ENCODE measurements at places on chromosomes 3 and 15. TPM values are rescaled to one million over a fixed set of nuclear protein-coding genes. Genes with fewer than 3 reads are reported as not detected.

DNA sequence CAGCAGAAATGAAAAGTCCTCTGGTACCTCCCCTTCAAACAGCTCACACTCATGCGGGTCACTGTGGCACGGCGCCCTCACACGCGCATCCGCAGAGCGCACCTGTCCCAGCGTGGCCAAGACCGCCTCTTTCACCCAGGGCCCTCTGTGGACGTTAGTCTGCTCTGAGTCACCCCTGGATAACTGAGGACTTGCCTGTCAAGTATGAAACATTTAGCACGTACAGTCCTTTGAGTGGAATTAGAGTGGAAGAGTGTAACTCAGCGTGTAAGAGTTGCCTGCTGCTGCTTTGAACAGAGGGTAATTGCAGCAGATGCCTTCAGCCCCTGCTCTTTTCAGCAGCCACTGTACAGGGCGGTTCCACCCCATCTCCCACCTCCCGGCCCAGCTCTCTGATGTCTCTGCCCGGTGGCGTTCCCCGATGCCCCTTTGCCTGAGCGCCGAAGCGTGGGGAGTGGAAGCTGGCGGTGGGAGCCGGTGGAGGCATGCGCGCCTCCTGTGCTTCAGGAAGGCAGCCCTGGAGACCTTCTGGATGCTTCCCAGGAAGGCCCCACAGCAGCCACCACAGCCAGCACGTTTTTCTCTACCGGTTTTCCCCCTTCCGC, 23.0 kb downstream of the CPN2 start:
- DNase-seq, result no peak

DNA sequence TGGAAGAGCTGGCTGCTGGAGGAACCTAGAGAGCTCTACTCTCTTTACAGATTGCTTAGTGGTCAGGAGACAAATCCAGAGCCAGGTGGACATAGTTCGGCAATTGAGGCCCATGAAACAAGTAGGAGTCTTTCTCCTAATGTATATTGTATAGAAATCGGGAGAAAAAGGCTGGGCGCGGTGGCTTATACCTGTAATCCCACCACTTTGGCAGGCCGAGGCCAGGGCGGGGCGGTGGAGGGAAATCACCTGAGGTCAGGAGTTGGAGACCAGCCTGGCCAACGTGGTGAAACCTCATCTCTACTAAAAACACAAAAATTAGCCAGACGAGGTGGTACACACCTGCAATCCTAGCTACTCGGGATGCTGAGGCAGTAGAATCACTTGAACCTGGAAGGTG, 10.8 kb downstream of the RAD54L2 start:
- no peak for DNase-seq

GRCh38 chr15:63045465-63045840, 2.9 kb downstream of the TPM1 start:
- DNase-seq, result no peak

DNA sequence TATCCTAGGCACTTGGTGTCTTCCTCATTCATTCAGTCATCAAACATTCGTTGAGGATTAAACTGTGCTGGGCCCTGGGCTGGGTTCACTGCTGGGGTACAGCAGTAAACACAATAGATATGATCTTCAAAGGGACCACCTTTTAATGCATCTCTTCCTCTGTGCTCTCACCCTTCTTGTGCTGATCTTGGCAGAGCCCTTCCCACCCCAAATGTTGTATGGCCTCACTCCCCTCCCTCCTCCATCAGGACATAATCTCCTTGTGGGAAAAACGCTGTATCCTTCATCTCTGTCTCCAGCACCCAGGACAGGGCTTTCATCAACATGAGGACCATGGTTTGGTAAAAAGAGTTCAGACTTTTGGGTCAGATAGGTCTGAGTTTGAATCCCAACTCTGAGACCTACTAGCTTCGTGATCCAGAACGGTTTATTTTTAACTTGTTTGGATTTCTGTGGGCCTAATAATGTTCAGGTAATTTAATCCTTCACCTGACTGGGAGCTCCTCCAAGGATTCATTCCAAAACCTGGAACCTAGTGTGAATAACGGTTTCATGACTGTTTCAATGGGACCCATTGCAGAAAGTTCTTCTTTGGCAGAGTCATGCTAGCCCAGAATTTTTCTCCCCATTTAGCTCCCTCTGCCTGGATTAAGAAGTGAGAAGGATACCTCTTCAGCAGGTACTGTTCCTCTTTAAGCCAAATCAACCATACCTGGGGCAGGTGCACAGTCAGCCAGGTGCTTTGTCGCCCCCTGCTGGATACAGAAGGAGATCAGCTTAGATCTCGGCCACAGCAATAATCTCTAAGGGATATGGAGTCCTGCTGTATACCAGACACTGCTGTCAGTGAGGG, 5.2 kb upstream of the WNT7A start:
- no peak for DNase-seq

DNA sequence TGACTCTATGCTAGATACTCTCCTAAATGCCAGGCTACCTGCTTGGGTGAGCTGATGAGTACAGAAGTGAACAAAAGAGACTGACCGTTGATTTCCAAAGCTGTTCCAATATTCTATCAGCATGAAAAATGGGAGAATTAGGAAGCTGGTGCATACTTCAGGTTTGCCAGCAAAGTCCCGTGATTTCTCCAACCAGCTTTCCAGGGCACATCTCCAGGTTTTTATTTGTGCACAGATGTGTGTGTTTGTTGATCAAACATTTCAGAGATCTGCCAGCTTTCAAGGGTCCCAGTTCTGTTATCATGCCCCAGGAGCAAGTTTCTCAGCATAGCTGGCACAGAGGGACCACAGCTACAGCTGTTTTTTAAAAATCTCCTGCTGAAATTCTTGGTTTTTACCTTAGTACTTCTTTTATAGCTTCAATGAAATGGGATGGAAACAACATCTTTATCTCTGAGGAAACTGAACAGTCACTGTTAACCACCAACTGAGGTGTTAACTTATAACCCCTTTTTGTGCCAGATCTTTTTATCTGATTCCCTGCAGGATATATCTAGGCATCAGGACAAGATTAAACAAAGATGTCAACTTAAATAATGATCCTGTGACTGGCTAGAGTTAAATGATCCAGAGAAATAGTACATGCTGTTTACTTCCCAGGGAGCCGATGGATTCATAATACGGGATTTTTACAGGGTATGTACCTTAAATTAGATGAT, 380.8 kb downstream of the GRM7 start:
- DNase-seq, result no peak

DNA sequence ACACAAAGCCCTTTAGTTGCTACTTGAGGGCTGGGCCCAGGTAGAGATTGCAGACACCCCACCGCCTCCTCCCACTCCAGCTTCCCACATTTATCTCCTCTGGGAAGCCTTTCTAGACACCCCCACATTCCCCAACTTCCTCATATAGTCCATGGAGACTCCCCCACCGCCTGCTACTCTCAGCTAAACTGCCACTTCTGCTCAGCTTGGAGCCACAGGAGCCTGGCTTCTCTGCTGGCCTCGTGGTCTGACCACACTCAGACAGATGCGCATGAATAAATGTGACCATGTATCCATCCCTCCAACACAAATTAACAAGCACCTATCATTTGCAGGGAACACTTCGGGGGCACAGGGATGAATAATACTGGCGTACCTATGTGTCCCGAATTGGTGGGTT, 10.5 kb upstream of the ACSBG1 start:
- no peak for DNase-seq

DNA sequence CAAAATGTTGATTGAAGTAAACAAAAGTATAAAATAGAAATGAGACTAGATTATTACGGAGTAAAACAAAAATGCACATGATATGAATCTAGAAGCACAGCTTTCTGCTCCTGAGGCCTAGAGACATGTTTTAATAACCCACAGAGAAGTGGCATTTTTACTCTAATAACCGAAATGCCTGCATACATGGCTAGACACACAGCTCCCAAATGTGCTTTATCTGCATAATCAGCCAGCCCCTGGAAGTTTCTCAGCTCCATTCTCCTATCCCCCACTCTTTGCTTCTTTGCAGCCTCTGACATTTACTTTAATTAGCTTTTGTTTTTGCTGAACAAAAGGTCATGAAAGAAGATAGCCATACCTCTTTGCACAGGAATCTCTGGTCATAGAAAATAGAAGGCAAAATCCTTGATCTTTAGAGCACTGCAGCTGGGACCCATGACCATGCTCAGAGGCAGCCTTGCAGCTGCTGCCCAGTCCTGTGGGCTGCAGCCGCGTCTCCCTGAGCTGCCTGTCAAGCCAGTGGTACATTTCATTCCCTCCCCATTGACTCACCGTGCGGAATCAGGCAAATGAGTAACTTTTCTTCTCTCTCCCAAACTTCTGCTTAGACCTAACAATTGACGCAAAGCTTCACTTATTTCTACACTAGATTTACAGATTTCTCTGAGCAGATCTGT, at the start of gene VEPH1:
Gene VEPH1 (minus strand): TSS at position 501 of the 680 bp plus-strand sequence. CDS start 8,067 bp downstream, outside the sequence.
- no peak for DNase-seq

- no peak for DNase-seq
Observed at GRCh38 chr3:112446343-112446742, 52.9 kb downstream of the BTLA start.

- DNase-seq, result no peak
Observed at GRCh38 chr3:63029326-63029725, 154.1 kb upstream of the CADPS start.

DNA sequence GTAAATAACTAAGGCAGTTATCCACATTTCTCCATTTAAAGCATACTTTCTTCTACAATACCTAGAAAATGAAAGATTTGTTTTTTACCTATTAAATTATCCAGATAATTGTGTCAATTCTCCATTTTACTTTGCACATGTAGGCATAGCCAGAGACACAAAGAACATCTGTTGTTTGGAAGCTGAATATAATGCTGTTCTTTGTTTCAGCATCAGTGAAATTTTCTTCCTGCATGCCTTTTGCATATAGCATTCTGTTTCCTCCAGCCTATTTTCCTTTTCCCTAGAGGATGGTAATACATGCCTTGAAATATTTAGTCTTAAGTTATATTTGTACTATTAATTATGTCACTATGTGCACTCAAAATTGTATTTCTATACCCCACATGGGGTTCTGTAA, 233.7 kb downstream of the CNTN6 start:
- DNase-seq, result no peak

- DNase-seq, result no peak
Observed at GRCh38 chr15:38414357-38414756, 39.6 kb upstream of the FAM98B start.

GRCh38 chr15:26841514-26841913, 25.3 kb upstream of the GABRA5 start:
- no peak for DNase-seq

DNA sequence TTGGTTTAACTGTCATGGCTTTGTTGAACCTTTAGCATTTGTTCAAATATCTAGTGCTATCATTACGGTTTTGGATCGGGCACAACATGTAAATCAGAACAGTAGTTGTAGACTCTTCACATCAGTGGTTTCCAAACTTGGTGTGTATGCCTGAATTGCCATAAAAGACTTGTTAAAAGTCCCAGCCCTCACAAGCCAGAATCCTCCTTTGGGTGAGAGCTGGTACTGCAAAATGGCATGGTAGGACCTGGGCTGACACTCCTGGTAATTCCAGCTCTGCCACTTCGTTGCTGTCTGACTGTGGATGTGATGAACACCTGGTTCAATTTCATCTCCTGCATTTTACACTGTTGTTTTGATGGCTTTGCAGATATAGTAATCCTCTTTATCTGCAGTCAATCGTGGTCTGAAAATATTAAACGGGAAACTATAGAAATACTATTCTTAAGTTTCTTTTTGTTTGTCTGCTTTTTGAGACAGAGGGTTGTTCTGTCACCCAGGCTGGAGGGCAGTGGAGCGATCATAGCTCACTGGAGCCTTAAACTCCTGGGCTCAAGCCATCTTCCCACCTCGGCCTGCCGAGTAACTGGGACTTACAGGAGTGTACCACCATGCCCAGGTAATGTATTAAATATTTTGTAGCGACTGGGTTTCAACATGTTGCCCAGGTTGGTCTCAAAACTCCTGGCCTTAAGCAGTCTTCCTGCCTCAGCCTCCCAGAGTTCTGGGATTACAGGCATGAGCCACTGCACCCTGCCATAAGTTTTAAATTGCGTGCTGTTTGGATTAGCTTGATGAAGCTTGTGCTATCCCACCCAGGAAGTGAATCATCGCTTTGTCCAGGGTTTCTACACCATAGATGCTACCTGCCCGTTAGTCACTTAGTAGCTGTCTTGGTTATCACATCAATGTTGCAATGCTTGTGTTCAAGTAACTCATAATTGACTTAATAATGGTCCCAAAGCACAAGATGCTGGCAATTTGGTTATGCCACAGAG, 61.6 kb downstream of the RAB7A start:
- no peak for DNase-seq

GRCh38 chr3:98457543-98457942, 5.5 kb upstream of the OR5K1 start:
- DNase-seq, result no peak

GRCh38 chr3:4995500-4996053, 16.3 kb downstream of the BHLHE40 start:
- DNase-seq, result no peak

DNA sequence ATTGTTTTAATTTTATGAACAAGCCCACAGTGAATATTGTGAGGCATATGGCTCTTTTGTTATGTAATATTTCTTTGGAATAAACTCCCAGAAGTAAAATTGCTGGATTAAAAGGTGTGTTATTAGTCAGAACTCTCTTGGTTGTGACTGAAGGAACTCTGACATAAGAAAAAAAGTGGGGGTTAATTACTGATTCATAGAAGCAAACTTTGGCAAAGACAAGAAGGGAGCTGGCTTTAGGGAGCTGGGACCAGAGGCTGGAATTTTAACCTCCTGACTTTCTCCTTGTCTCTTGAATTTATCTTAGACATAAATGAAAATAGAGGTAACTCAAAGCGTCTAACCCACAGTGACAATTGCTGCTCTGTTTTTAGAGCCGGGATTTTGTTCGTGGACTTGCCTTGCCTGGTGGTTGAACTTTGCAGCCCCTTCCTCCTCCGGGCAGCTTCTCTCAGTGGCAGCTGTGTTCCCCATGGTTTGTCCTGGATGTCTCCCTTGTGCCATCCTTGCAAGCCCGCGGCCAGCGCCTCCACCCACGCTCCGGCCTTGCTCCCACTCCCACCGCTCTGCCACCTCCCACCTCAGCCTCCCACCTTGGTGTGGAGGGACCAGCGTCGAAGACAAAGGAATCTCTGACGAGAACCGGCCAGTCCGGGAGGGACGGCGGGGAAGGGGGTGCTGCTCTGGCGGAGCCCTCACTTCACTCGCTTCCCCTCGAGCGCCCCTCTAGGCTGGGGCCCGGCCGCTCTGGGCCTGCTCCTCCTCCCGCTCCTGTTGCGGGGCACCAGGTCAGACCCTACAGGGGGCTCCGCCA, 28.0 kb downstream of the ARHGAP31 start:
- no peak for DNase-seq

GRCh38 chr3:139676632-139677387, 962 bp downstream of the NMNAT3 start:
- no peak for DNase-seq

DNA sequence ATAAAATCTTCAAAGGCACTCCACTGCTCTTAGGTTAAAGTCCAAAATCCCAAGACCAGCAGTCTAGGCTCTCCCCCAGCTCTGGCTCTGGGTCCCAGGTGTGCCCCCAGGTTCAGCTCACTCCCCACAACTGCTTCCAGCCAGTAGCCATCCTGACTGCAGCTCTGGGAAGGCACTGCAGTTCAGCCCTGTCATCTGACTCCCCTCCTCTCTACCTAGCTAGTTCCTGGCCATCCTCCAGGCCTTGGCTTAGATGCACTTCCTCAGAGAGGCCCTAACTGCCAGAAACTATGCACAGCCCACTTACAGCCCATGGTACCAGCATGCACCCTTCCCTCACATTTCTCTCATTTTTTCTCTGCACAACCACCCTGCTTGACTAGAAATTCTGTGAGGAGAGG, 25.5 kb downstream of the TBC1D2B start:
- DNase-seq, result no peak

Gene CAND2
- total RNA-seq, result 1.6 TPM

Gene IRAK2
- total RNA-seq, result 4.7 TPM

Gene DNAH1
- 5.7 TPM for total RNA-seq

Gene CTXN2
- not detected for total RNA-seq

Gene RAD54L2
- 23.8 TPM for total RNA-seq

Gene SPTBN5
- 0.18 TPM for total RNA-seq

Gene MAP1A
- 0.16 TPM for total RNA-seq

Gene AMIGO3
- total RNA-seq, result 0.18 TPM

Data from GM12878 (cell line).